ENCODE measurements at places on chromosomes 3 and 15. TPM values are rescaled to one million over a fixed set of nuclear protein-coding genes. Genes with fewer than 3 reads are reported as not detected.

DNA sequence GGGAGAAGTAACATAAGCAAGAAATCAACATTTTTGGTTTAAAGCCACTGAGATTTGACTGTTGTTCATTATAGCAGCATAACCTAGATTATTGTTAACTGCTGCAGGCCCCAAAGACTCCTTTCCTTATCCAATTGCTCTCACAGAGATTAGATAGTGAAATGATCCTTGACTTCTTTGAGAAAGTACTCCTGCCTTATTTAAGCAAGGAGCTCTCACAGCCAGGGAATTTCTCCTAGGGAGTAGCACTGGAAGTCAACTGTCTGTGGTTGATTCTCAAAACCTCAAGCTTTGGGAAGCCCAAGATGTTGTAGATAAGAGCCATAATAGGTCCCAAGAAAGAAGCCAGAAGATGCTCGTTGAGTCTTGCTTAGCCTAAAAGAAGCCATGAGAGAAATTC is 151.8 kb upstream of the TSC22D2 start:
- DNase-seq: no peak

DNA sequence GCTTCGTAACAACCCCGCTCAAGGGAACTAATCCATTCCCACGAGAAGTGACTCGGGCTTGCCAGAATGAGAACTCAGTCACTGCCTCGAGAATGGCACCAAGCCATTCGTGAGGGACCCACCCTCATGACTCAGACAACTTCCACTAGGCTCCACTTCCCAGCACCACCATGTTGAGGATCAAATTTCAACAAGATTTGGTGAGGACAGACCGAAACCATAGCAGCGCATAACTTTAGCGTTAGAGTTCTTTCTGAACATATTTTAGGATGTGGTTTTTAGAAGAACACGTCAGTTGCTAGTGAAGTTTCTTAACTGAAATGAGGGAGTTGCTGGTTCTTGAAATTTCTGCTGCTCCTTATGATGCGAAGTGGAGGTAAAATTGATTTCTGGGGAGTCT is 13.5 kb downstream of the PTPRG start:
- no peak for DNase-seq

Gene ARHGEF26
- 20.1 TPM for polyA plus RNA-seq

Gene CCR3
- not detected for polyA plus RNA-seq

GRCh38 chr3:153889905-153890334 is 231.3 kb upstream of the ARHGEF26 start:
- no peak for DNase-seq

Gene FRMD5
- 1.8 TPM for polyA plus RNA-seq

DNA sequence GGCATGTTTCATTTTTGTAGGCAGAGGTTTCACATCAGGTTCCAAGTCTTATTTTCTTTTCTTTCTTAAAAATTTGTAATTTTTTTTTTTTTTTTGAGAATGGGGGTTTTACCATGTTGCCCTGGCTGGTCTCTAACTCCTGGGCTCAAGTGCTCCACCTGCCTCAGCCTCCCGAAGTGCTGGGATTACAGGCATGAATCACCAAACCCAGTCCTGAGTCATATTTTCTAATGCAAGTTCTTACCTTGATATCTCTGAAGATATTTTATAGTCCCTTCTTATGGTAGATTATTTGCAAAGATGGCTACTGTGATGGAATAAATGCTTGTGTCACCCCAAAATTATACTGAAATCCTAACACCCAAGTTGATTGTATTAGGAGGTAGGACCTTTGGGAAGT is 63.8 kb downstream of the SLC9A9 start:
- DNase-seq: no peak

- DNase-seq: no peak
Observed at GRCh38 chr3:115108614-115109013, 38.5 kb downstream of the ZBTB20 start.

All from left kidney (tissue), 8 donors.